ENCODE measurements at places on chromosomes 7 and 10.

DNA sequence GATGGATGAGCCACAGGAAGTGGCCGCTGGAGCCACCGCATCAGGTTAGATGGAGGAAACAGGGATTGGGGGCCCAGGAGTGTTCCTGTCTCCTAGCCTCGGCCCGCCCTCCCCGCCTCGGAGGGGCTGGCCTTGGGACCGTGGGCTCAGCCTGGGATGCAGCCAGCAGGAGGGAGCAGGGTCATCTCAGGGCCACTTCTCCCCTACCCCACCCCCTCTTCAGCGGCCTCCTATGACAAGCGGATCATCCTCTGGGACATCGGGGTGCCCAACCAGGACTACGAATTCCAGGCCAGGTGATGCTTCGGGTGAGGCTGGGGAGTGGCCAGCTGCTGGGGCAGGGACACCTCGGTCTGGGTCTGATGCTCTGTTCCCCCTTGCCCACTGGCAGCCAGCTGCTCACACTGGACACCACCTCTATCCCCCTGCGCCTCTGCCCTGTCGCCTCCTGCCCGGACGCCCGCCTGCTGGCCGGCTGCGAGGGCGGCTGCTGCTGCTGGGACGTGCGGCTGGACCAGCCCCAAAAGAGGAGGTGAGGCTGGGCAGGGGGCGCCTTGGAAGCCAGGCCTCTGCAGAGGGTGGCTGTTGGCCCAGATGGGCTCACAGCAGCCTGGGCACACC is 4.7 kb downstream of the LRWD1 start:
- no peak for DNase-seq

GRCh38 chr10:32379318-32379949 is 32.5 kb upstream of the EPC1 start:
- DNase-seq, result no peak

DNA sequence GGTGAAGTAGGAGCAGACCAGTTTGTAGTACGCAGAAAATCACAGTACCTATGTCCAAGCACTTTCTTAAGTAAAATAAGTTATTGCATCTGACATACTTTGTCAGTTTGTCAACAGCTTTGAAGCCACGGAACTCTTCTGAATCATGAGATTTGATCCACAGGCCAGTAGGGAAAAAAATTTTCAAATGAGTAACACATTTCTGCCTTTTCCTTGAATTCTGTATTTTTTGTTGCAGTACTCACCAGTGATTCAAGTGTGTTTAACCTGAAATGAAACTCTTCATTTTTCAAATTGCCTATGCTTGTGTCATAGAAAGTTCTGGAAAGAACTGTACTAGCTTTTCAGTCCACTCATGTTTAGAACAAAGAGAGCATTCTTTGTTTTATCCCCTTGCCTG is 337.7 kb downstream of the GATA3 start:
- peak; percentile 28 for DNase-seq

DNA sequence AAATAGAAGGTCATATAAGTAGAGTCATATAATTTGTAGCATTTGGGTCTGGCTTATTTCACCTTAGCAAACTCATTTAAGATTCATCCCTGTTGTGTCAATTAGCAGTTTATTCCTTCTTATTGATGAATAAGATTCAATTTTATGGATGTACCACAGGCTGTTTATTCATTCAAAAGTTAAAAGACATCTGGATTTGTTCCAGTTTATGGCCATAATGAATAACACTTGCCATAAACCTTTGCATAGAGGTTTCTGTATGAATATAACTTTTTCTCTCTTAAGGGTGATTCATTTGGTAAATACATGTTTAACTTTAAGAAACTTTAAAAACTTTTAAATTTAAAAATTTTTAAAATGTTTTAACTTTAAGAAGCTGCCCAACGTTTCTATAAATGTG is 66.4 kb downstream of the CPED1 start:
- no peak for DNase-seq

GRCh38 chr7:28152594-28152993 is 28.0 kb downstream of the JAZF1 start:
- DNase-seq, result no peak

DNA sequence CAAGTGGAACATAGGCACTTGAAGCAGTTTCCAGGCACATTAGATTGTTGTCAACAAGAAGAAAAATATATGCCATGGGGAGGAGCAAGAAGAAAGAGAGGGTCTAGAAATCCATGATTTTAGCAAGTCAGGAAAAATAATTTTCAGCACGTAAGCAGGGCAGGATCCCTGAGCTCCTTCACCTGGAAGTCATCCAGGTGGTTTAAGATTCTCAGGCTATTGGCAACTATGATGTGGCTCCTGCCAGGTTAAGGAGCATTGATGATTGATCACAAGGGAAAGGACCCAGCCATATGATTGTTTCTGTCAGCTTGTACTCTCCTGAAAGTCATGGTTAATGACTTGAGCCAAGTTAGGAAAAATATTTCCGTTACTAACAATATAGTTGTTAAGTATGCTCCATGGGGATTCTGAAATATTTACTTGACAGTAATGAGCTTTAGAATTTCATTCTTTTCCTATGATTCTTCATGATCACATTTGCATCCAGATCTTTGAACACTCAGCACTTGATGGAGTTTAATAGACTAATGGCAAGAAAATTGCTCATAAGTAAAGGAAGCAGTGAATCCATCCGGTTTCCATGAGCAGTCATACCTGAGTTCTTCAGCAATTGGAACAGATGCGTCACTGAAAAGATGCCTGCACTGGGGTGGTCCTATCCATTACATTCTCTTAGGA is 209.1 kb downstream of the BICC1 start:
- DNase-seq, result no peak

DNA sequence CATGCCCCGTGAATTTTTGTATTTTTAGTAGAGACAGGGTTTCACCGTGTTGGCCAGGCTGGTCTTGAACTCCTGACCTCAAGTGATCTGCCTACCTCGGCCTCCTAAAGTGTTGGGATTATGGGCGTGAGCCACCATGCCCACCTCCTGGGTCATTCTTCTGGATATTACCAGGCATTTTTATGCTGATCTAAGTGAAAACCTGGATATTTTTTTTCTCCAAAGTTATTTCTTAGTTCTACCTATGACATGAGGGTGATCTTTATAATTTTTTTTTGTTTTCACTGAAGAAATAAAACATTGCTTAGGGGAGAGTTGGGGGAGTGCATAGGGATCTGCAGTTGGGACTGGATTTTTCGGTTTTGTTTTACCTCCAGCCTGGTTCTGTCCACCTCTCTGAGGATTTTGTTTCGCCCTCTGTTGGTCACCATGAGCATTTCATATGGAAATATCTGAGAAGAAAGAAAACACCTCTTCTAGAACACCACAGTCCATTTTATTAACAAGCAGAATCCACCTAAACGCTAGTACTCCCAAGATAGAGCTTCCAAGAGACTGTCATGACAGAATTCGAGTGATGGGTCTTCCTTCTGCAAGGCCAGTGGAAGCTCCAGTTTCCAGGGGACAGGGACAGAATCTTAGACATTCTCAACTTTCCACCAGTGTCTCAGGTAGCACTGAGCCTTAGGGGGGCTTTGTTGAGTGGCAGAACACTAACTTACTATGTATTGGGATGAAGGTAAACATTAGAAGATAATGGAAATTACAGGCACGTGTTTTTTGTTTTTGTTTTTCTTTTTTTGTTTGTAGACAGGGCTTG is 33.4 kb upstream of the AFAP1L2 start:
- DNase-seq, result no peak

- DNase-seq, result peak; percentile 56
Observed at GRCh38 chr7:92595281-92595680, 5.1 kb upstream of the FAM133B start.

DNA sequence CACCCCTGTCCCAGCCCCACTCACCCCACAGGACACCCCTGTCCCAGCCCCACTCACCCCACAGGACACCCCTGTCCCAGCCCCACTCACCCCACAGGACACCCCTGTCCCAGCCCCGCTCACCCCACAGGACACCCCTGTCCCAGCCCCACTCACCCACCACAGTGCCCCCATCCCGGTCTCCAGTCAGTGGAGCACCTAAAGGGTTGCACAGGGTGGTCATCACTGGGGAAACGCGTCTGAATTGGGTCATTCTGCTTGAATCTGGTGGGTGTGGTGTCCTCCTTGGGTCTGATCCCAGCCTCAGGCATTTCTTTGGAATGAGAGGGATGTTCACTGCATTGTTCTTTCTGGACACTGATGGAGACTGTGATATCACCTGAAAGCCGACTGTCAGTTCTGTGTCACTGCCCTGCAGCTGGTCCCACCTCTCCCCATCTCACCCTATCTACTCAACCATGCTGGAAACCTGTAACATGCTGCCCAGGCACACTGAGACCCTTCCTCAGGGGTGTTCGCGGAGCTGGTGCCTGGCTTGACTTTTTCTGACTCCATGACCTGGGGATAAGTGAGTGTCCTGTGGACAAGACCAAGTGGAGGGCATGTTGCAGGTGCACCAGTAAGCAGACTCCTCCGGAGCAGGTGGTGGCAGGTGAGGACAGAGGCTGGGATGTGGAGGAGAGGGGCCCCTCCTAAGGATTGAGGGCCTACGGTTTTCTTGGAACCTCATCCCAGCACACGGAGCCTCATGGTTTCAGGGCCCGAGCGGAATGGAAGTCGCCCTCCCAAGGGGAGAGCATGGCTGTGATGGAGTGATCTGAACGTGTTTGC is 262.5 kb upstream of the PPP2R2D start:
- no peak for DNase-seq

DNA sequence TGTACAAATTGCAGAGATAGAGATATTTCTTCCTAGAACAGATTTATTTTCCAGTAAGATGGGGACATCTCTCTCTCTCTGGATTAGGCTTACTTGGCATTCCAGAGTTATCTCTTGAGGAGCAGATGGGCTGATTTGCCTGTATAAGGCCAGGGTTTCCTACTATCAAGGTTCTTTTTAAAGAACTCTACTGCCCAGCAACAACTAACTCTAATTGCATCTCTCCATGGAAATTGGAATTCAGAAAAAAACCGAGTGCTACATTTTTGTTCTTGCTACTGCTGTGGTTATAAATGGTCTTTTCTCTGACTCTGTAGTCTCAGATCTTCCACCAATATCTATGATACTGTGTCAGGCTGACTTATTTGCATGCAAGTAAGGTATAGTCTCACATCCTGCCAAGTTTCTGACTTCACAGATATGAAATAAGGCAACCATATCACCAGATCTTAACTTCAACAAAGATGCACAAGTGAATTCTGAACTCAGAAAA is 161.1 kb downstream of the CRPPA start:
- no peak for DNase-seq

DNA sequence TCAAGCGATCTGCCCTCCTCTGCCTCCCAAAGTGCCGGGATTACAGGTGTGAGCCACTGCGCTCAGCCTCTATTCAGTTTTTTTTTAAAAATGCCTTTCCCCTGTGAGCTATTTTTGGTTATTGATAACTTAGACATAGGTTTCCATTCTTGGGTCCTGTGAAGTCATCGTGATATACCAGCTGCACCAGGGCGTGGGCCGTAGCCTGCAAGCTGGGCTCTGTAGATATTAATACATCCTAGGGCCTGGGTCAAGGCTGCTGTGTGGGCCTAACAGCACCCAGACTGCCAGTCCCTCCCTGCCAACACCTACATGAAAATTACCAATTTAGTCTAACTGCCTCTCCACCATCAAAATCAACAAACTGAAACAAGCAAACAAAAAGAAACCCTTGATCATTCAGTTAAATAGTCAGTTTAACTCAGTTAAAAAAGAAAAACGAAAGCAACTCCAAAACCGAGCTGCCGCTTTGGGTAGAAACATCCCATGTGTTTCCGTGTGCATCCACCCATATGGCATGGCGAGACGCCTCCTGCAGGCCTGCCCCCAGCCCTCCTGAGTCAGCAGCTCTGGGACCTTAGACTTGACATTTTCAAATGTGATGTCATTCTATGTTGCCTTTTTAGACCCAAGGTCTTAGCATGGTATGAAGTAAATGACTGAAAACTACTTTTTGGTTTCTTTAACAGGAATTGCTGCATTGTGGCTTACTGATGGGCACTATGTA is 330.2 kb downstream of the GLRX3 start:
- no peak for DNase-seq

GRCh38 chr10:36721871-36722270 is 403.5 kb upstream of the ANKRD30A start:
- DNase-seq, result no peak

DNA sequence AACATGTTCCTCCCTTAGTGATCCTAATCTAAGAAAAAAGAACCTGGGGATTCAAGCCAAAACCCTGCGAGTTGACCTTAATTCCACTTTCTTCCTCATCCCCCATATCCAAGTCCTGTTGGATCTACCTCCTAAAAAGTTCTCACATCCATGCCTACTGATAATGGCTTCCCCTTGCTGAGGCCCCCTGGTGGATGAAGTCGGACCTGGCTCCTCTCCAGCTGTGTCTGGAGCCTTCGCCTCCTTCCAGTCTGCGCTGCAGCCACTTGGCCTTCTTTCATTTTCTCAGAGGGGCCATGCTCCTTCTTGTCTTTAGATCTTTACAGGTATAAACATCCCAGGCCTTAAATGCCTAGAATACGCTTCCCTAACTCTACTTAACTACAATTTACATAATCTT is 8.1 kb downstream of the PDE1C start:
- DNase-seq, result no peak

DNA sequence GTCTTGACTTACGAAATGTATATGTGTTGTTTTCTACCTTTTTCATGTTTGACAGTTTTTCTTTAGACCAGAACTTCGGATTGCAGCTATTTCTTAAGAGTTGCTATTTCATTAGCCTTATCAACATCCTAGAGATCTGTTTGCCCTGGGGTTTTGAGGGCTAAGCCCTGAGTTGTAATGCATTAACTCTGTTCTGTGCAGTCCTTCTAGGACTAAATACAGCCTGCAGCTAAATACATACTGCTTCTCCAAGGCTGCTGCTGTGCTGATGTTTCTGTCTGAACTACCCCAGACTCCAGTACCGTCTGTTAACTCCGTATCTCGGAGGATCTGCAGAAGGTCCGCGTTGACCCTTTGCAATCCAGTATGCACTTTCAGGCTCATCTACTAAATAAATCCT is 26.5 kb downstream of the KIAA1217 start:
- no peak for DNase-seq

DNA sequence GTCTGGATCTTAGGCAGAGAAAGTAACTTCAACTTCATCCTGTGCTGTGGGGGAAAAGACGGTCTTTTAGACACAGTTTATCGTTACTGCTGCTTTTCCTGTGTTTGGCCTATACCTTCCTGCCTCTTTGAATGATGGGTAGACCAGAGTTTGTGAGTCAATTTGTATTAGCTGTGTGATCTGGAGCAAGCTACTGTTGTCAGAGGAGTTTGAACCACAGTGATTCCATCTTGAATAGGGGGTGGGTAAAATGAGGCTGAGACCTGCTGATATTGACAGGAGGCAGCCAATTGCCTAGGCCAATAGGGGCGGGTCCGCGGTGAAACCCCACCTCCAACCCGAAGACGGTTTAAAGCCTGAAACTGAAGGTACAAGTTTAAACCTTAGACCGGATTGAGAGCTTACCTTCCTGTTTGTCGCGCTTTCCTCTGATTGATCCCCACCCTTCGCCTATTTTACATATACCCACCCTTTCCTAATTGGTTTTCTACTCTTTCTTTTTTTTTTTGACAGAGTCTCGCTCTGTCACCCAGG is 35.8 kb upstream of the EIF4H start:
- no peak for DNase-seq

DNA sequence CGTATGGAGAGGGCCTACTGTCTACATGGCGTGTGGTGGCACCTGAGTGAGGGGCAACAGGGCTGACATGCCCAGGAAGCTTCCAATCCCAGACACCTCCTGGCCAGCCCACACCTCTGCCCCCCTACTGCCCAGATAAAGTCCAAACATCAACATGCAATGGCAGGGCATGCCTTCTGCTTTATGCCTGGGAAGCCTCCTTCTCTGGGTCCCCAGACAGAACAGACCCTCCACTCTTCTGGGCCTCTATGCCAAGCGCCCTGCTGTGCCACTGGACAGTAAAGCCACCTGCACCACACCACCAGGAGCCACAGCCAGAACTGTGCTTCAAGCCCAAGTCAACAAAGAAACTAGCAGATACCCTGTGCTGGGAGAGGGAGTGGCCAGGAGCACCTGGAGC is 12.5 kb downstream of the TMEM72 start:
- DNase-seq, result no peak

Data from HS-5 (cell line).